ENCODE measurements at places on chromosomes 6 and 20.
A peak's percentile ranks its signal among the peaks of the same experiment; 100 is the strongest.

DNA sequence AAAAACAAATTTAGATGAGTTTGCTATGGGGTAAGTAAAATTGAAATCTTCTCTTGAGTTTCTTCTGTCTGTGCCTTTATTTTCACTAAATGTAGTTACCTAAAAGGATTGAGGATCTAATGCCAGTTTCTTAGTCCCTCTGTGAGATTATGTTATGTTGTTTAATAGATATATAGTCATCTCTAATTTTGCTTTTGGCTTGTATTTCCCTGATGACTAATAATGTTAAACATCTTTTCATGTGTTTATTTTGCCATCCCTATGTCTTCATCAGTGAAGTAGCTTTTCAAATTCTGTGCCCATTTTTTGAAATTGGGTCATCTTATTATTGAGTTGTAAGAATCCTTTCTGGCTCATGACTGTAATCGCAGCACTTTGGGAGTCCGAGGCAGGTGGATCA lies 13.7 kb downstream of the QRSL1 start:
- no peak for DNase-seq

DNA sequence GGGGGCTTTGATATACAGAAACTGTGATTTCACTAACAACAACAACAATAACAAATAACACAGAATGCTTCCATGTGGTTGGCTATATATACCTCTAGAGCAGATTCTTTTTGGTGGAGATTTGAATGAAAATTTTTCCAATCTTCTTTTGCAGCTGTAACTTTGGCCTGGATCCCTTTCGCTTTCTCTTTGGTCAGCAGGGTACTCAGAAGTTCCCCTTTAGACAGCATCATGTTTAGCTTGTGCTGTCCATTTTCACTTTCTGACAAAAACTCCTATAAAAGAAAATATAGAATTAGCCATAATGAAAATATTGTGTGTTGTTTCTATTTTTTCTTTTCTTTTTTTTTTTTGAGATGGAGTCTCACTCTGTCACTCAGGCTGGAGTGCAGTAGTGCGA lies 264.2 kb downstream of the SYNE1 start:
- DNase-seq, result no peak

DNA sequence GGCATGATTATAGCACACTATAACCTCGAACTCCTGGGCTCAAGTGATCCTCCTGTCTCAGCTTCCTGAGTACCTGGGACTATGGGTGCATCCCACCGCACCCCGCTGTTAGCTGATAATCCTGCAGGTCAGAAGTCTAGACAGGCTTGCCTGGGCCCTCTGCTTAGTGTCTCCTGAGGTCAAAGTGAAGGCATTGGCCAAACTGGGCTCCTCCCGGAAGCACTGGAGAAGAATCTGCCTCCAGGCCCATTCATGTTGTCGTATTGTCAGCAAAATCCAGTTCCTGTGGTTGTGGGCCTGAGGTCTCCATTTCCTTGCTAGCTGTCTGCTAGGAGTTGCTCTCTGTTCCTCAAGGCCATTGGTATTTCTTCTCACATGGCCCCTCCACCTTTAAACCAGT lies 6.3 kb upstream of the MROH8 start:
- no peak for DNase-seq

DNA sequence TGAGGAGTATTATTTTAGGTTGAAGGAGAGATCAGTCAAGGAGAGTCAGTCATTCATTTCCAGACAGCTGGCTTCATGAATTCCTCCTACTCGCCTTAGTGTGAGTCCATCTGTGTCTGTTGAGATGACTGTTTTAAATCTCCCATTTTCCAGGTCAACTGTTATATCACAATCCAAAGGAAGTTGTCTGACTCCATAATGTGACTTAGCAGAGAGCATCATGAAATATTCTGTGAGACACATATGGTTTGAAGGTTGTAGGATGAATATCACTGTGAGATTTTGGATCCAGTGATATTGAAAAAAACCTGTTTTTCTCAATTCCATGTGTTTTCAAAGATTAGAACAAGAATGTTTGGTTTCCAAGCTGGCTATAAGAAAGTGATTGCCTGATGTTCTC lies 530.2 kb upstream of the MAN1A1 start:
- DNase-seq, result no peak

GRCh38 chr6:33609528-33609927 lies 11.6 kb upstream of the ITPR3 start:
- DNase-seq, result no peak

GRCh38 chr6:129417416-129418086 lies 292.4 kb downstream of the ARHGAP18 start:
- DNase-seq, result no peak

GRCh38 chr6:148743476-148743875 lies 3.4 kb upstream of the UST start:
- DNase-seq, result no peak

DNA sequence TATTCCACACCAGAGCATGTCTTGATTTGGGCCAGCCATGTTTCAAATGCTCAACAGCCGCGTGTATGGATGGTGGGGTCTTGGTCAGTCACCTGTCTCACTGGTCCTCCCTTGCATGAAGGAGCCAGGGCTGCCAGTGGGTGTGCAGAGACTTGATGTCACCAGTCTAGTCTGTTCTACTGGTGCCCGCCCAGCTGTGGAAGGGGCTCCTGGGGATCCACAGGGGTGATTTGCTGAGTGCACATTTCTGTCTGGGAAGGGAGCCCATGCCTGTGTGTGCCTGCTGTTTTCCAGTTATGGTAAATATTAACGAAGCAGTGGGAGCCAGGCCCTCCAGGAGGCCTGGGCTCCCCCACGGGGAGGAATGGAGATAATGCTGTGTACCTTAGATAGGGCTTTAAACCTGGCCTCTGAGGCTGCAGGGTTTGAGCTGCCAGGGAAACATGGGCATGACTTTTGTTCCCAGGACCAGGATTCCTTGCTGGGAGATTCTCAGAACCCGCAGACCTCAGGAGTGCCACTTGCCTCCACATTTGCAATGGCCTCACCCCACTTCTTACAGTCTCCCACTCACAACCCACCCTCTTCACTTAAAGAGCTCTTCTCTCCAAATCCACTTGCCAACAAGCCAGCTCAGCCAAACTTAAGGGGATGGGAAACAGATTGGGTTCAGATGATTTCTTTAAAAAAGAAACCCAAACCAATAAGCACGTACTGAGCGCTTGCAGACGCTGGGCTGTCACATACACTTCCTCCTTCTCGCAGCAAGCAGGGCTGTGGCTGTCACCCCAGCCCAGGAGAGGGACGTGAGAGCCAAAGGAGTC lies 54.1 kb downstream of the VEGFA start:
- DNase-seq, result no peak

DNA sequence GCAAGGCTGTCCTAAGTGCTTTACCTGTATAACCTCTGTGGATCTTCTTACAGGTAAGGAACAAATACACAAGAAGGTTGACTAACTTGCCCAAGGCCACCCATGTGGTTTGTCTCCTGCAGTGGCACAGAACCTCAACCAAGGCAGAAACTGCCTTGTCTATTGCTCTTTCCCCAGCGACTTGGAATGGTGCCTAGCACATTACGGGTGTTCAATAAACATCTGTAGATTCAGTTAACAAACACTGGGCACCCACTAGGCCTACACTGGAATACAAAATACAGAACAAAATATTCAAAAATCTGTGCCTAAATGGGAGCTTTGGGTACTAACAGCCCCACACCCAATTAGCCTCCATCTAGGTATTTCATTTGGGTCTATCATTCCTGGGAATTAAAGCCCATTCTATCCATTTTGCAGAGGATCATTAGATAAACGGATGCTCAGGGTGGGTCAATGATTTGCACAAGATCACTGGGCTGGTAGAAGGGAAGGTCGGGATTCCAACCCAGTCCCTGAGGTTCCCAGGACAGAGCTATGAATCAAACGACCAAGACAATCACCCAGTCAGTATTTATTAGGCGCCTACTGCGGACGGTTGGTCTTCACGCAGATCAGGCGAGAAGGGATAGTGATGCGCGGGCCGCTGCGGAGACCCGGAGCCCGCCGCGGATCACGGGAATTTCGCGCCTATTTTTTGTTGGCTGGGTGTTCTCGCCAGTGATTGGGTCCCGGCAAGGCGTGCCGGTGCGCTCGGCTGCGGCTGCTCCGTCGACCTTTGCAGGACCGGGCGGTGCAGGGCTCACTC lies at the start of gene STK35:
STK35 (plus strand) TSS at position 771 of the 808 bp plus-strand sequence. CDS start 55 bp downstream, outside the sequence.
- DNase-seq, result peak; percentile 56

DNA sequence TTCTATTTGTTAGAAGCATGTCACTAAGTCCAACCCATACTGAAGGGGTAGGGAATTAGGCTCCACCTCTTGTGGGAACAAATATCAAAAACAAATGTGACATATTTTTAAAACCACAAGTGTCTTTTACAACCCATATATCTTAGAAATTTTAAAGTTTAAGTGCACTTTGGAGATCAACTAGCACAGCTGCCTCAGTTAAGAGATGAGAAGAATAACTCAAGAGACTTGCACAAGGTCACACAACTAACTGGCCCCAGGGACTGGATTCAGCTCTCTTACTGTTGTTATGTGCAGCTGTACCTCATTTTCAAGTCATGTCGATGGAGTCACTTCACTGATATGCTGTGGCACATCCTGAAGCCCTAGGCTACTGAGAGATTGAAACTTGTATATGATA lies 102.9 kb upstream of the BMP2 start:
- DNase-seq, result no peak

DNA sequence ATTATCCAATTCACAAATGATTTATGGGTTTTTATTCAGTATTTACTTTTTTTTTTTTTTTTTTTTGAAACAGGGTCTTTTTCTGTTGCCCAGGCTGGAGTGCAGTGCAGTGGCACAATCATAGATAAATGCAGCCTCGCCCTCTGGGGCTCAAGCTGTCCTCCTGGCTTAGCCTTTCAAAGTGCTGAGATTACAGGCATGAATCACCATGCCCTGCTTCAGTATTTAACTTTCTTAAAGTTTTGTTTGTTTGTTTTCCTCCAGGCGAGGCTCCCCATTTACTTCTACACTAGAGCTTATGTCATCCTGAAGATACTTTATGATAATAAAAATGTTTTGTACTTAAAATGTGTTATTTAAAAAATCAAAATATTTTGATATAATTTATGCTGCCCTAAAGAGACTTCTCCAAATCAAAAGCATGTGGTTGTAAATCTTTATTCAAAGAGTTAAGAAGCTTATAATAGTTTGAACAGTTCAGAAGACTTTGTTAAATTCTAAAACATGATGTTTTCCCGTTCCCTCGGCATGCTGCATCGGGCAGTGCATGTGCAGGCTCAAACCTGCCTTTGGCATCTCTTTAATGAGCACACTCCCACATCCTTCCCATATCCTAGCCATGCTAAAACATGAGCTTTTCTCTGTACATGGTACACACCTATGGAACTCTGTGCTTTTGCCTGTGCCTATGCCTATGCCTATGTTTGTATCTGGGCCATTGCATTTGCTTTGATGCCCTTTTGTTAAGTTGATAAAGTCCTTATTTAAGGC lies 11.0 kb downstream of the SMPDL3A start:
- DNase-seq, result no peak

GRCh38 chr6:155887421-155887820 lies 431.8 kb upstream of the NOX3 start:
- no peak for DNase-seq

- DNase-seq, result no peak
Observed at GRCh38 chr6:39617026-39617425, 108.2 kb downstream of the KIF6 start.

DNA sequence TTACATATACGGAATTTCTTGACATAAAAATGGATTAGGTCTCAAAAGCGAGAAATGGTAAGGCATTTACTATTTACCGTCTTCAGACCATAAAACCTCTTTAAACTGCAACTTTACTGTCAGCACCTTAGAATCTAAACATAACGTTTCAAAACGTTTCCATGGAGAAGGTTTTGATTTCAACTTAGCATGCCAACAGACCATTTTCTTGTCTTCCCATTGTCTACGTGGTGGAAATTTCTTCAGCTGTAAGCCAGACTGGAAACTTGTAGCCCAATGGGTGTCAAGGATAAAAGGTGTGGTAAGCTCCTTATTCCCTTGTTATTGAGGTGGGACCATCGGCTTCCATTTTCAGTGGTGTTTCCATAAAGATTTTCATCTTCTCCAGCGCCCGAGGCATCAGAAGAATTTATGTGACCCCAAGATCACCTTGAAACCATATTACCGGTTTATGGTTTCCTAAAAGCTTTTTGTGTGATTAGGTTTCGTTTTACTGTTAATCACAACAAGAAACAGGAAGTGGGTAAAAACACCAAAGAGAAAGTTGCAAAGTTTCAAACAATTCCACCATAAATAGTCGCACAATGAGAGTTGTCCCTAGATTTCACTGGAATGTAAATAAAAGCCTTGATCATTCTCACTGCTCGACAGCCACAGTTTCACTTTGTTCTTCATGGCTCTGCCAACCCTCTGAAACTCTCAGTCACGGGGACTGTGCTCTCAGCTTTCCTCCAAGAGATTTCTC lies 63.0 kb upstream of the CD2AP start:
- peak; percentile 1 for DNase-seq

DNA sequence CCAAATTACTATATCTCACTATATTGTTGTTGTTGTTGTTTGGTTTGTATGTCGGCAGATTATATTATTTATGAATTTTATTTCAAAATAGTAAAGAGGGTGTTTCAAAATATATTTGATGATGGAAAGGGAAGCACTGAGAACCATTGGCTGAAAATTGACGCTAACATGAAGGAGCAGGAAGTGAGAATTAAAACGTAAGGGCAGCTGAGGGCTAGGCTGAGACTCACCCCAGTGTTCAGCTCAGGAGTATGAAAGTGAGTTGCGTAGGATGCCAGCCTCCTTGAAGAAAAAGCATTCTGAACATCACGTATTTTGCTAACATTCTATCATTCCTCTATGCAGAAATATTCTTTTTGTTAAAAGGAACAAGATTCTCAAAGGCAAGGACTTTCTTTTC lies 10.7 kb upstream of the IPCEF1 start:
- no peak for DNase-seq

DNA sequence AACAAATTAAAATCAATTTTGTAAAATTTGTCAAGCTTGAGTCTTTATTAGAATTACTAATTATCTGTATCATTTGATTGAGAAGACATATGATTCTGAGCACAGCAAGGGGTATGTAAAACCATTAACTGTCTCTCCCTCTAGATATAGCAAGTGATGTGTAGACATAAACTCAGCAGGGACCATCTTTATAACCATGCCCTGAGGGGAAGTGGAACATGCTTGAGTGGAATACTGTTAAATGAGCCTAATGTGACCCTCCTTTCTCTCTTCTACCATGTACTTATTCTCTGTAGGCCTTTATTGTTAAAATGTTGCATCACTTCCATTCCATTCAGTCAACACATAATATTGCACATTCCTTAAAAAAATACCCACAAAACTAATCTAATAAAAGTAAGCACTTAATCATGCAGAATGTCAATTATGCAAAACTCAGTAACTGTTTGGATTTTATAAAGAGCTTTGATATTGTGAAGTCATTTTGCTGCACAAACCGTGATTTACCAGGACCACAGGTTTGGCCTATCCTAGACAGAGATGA lies 896.6 kb upstream of the MANEA start:
- DNase-seq, result no peak

All from NCI-H460 (cell line).